ENCODE measurements at places on chromosomes 2 and 18. TPM values are rescaled to one million over a fixed set of nuclear protein-coding genes. Genes with fewer than 3 reads are reported as not detected.

DNA sequence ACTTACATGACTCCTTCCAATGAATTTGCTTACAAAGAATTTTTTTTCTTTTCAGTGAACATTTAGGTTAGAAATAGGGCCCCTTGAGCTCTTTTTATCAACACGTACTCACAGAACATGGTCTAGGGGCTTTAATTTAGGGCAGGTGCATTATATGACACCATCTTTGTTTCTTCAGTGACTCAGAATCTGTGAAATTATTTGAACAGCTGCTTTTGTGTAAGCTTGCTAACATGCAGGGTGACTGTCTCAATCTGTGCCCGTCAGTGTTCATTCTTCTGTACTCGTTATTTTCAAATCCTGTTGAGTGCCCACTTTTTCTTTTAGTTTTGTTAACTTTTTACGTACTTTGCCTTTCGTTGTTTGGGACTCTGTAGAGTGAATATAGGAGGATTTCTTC lies 52.8 kb upstream of the CABYR start:
- no peak for DNase-seq

- no peak for DNase-seq
Observed at GRCh38 chr2:3604207-3604877, 9.4 kb downstream of the COLEC11 start.

The SCN2A gene
- 0.06 TPM for total RNA-seq

The CHRNA1 gene
- 1.9 TPM for total RNA-seq

DNA sequence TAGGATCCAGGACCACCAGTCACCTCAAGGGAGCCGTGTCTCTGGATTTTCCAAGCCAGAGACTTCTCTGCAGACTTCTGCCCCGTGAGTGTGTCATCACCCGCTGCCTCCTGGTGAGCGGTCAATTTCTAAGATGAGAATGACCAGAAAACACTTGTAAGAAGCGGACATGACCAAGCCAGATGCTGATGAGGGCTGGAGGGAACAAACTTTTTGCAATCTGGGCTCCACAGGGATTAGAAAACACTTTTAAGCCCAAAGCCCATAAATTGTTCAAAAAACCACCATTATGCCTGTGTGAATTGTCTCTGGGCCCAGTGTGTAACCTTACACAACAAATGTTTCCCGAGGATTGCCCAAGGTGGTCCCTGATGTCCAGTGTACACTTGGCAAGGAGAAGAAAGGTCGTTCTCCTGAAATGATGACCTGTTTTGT lies 5.3 kb upstream of the NPPC start:
- DNase-seq = no peak

DNA sequence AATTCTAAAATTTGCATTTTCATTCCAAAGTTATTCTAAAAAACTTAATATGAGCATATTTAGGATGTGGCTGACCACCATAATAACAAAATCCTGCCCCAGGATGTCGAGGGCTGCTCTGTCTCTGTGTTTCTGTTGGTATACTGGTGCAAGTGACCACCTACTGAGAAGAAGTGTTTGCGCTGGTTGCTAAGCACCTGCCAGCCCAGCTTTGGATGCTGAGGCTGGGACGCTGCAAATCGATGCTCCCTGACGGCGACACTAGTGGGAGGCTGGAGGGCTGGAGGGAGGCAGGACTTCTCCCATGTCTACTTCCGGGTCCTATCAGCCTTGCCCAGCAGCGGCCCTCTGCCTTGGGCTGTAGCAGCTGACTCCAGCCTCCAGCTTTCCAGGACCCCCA lies 45.0 kb downstream of the LAMA1 start:
- DNase-seq = no peak

DNA sequence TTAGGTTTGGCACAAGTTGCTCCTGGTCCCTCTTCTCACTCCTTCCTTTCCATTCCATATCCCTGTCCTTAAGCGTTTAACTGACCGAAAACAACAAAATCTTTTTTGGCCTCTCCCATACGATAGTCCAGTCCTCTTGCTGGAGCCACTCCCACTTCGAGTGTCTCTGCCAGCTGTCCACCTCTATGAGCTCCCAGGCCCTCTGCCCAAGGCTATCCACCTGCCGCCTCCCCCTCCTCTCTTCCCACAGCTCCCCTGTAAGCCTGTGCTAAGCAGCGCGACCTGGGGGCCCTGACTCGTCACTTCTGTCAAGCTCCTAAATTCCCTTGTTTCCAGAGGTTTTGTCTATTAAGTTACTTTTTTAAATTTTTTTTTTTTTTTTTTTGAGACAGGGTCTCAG lies 47.0 kb upstream of the FOSL2 start:
- no peak for DNase-seq

GRCh38 chr2:65453916-65454315 lies 21.5 kb upstream of the SPRED2 start:
- no peak for DNase-seq

The PDK1 gene
- 10.0 TPM for total RNA-seq

DNA sequence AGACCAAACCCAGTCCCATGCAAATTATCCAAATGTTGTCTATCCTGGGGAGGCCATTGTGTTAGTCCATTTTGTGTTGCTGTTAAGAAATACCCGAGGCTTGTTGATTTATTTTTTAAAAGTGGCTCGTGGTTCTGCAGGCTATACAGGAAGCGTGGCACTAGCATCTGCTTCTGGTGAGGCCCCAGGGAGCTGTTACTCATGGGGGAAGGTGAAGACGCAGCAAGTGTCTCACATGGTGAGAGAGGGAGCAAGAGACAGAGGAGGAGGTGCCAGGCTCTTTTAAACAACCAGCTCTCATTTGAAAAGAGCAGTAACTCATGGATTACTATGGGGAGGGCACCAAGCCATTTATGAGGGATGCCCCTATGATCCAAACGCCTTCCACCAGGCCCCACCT lies 80.3 kb upstream of the ARL4C start:
- no peak for DNase-seq

The CCDC141 gene
- total RNA-seq = 0.06 TPM

The NMS gene
- total RNA-seq = not detected

DNA sequence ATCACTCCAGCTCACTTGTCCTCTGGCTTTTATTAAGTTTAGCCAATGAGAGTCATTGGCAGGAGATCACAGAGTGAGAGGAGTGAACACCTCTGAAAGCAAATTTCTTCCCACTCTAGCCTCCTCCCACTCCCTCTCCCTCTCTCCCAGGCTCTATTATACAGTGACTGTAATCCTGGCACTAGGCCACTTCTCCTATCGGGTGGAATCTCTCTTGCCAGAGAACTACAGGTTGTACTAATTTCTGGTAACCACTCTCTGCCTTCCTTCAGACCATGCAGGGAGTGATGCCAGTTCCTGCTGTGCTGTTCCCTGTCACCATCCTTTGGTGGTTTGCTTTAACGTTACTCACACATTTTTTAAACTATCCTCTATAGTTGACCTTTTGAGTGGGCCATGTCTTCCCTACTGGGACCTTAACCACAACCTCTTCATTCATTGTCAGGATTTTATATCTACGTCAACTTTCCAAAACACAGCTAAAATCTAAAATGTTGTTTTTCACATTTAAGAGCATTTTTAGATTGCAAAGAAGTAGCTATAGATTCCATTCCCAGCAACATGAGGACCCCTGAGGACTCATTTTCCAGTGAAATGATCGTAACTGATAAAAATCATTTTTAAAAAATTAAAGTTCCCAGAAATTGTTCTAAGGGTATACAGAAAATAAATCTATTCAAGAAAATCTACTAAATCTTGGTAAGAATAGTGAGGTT lies 217.1 kb downstream of the MREG start:
- DNase-seq = no peak

DNA sequence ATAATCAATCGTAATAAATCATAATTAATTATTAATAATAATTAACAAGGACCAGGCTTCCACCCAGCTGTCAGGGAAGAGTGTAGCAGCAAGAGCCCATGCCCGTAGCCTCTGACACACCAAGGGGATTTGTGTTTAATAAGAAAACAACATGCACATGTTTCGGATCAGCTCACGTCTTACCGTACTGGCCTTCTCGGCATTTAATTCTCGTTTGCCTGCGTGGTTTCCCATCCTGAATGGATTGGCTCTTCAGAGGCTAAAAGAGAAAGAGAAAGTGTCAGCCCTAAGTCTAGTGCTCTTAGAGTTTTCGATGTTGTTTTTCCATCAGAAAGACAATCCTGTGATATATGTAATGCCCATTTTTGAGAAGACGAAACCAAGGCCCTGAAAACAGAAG lies 27.6 kb downstream of the MBP start:
- DNase-seq = no peak

The OTOS gene
- not detected for total RNA-seq

- DNase-seq = no peak
Observed at GRCh38 chr2:230893338-230893737, 28.6 kb downstream of the ITM2C start.

DNA sequence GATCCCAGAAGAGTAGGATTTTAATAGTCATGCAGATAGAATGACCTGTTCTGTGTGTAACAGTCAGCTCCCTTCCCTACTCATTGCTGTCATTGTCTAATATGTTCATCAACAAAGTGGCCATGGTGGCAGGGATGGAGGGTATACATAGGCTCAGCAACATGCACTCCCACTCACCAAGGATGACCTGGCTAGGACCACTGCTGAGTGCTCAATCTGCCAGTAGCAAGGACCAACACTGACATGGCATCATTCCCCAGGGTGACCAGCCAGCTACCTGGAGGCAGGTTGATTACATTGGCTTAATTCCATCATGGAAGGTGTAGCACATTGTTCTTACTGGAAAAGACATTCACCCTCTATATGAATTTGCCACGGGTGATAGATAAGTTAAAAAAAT lies 401.7 kb upstream of the CELF4 start:
- no peak for DNase-seq

The PROM2 gene
- 4.8 TPM for total RNA-seq

The SEMA4F gene
- total RNA-seq = 11.3 TPM

DNA sequence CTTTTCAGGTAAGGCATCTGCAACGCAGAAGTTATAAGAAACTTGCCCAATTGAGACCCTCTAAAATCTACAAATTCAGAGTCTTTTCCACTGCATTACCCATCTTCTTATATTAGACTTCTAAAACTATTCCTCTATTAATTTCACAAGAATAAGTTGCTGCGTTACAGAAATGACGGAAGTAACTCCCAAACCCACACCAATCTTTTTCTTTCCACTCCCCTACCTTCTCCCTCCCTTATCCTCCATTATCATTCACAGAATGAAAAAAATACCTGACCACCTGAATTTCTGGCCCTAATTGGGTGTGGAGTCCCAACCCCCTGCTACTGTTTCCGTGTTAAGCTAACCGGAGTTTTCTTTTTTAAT lies 689 bp downstream of the RPRD1A start:
- DNase-seq = no peak

GRCh38 chr2:1743396-1744150 lies 742 bp downstream of the PXDN start:
- DNase-seq = no peak

DNA sequence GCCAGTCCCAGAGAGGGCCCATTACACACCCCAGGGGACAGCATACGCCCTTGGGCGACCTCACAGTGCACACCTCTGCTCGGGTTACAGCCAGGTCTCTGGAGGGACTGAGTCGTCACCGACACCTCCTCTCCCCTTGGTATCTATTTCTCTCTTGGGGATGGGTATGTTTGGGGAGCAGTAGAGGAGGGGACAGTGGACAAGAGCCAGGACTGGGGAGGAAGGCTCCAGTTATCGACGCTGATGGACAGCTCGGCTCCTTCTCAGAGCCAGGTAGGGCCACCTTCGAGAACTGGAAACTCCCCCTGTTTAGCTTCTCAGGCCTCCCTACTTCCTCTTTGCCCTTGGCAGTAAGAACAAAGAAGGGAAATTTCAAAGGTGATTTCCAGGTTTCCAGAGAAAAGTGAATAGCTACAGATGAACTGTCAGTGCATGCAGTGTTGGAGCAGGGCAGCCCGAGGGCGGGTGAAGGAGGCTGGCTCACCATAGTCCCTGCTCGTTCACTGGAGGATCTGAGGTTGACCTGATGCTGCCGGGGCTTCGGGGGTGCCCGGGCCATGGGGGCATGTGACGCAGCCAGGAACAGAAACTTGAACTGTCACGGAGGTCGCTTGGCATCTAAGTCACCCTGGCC lies 4.4 kb upstream of the SEMA4C start:
- DNase-seq = no peak

- DNase-seq = no peak
Observed at GRCh38 chr2:198006733-198007132, 202.3 kb downstream of the PLCL1 start.

Data from glomerular endothelial cell (primary cell).